ENCODE measurements at places on chromosomes 7 and 10. TPM values are rescaled to one million over a fixed set of nuclear protein-coding genes. Genes with fewer than 3 reads are reported as not detected.

Gene NAT16
- 0.02 TPM for polyA plus RNA-seq

Gene MRLN
- polyA plus RNA-seq: not detected

Gene COMMD3
- 20.9 TPM for polyA plus RNA-seq

Gene CFAP69
- 2.3 TPM for polyA plus RNA-seq

Gene ATOH7
- polyA plus RNA-seq: 0.05 TPM
